ENCODE measurements at places on chromosomes 16 and 17.

GRCh38 chr17:17837380-17837821 lies 615 bp upstream of the SREBF1 start:
- no peak for DNase-seq

DNA sequence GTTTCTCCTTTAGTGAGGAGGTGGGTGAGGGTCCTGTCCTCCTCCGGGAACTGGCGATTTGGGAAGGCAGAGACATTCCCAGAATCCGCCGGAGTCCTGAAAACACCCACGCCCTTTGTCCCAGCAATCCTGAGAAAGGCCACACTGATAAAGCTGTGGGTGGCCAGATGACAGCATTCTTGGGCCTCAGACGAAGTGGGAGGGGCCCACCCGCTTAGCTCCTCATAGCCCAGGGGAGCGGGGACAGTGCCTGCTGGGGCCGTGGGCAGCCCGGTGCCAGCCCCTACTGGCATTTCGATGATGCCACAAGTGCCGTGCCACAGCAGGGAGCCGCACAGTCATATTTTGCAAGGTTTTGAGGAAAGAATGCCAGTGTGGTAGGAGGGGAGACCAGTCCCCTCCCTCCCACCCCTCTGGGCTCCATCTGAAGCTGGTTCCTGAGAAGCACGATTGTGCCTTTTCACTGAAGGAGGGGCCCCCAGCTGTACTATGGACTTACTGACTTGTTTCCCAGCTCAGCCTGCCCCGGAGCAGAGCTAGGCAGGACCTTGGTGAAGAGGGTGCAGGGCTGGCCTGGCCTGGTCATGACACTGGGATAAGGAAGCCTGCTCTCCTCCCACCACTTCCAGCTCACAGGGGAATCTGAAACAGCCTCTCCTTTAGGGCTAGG lies 20.9 kb upstream of the MPRIP start:
- DNase-seq: no peak

- DNase-seq: no peak
Observed at GRCh38 chr16:24520983-24521382, 18.4 kb upstream of the RBBP6 start.

GRCh38 chr17:79815836-79816461 lies 19.1 kb upstream of the CBX8 start:
- DNase-seq: no peak

GRCh38 chr16:81861503-81861902 lies 82.4 kb downstream of the PLCG2 start:
- no peak for DNase-seq

DNA sequence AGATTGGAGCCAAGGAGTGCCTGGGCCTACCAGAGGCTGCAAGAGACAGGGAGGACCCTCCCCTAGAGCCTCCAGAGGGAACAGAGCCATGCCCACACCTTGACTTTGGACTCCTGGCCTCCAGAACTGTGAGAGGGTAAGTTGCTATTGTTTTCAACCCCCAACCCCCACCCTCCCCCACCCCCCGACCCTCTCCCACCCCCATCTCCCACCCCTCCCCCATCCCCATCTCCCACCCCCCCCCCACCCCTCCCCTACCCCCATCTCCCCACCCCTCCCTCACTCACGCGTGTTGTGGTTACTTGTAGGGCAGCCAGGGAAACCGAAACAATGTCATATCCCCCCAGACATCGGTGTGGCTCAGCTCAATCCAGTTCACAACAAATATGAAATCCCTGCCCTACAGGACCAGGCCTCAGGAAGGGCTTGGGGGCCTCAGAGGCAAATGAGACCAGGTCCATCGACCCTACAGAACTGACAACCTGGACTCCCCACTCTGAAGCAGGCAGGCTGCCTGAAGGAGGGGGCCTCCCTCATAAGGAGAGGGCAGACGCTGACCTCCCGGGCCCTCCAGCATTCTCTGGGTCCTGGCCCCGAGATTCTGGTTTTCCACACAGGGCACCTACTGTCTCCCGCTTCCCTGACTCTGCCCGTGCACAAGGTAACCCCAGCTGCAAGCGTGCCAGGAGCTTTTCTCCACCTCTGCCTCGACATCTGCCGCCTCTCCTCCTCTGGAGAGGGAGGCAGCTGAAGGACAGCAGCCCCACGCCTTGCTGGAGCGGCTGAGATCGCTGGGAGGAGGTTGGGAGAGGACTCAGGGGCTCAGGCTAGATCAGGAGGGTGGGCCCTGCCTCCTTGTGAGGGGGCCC lies 3.0 kb upstream of the ZCCHC14 start:
- DNase-seq: no peak

DNA sequence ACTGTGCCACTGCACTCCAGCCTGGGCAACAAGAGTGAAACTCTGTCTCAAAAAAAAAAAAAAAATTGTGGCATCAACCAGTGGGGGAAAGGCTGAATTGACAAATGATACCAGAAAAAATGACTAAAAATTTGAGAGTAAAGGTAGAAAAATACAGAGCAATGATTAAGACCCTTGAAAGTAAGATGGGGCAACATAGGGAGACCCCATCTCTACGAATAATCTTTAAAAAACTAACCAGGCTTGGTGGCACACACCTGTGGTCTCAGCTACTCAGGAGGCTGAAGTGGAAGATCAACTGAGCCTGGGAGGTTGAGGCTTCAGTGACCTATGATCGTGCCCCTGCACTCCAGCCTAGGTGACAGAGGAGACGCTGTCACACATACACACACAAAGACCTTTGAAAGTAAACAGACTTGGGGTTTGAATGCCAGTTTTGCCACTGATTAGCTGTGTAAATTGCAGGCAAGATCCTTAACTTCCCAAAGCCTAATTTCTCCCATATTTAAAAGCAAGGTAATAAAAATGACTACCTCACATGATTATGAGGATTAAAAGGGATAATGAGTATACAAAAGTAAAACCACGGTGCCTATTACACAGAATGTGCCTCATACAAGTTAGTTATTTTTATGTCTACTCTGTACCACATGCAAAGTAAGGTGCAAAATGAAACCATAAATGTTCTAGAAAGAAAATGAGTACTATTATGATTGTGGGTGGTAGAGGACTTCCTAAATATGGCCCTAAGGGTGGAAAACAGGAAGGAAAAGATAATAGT lies 21.7 kb upstream of the PAFAH1B1 start:
- no peak for DNase-seq

- DNase-seq: no peak
Observed at GRCh38 chr17:75540923-75541503, 15.5 kb downstream of the LLGL2 start.

GRCh38 chr17:37438141-37438540 lies 31.5 kb downstream of the TADA2A start:
- no peak for DNase-seq

DNA sequence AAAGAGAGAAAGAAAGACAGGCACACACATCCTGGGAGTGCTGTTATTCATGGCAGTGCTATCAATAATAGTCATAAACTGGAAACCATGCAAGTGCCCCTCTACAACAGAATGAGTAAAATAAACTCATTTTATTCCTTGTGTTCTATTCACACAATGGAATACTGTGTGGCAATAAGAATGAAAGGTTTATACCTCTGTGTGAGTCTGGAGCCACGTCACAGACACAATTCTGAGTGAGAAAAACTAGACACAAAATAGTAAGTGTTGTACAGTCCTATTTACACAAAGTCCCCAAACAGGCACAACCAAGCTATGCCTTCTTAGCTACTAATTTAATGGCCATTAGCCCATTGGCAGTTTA lies 429.7 kb downstream of the SLC39A11 start:
- DNase-seq: no peak

Measured in activated naive CD8-positive, alpha-beta T cell treated with anti-CD3 and anti-CD28 coated beads for 36 hours (primary cell).